ENCODE measurements at places on chromosomes 16 and 17.

GRCh38 chr17:4313221-4314114, 49.7 kb upstream of the ANKFY1 start:
- DNase-seq, result no peak

- no peak for DNase-seq
Observed at GRCh38 chr16:55482056-55482455, 3.1 kb downstream of the MMP2 start.

DNA sequence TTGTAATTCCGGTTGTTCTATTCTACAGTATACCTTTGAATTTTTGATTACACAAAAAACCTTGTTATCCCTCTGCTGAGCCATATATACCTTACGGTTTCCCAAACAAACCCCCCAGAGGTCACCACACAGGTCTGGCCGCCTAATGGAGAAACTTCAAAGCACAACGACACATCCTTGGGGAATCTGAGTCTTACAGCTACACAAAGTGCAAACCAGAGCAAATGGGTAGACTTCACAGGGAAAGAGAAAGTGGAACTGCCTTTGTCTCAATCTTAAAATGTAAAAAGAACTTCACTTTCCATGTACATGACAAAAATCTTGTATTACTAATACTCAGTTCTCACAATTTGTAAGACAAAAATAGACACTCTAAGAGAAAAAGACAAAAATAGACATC, 2.7 kb downstream of the FBXO31 start:
- DNase-seq, result no peak

- no peak for DNase-seq
Observed at GRCh38 chr16:87057211-87057881, 259.8 kb downstream of the C16orf95 start.

DNA sequence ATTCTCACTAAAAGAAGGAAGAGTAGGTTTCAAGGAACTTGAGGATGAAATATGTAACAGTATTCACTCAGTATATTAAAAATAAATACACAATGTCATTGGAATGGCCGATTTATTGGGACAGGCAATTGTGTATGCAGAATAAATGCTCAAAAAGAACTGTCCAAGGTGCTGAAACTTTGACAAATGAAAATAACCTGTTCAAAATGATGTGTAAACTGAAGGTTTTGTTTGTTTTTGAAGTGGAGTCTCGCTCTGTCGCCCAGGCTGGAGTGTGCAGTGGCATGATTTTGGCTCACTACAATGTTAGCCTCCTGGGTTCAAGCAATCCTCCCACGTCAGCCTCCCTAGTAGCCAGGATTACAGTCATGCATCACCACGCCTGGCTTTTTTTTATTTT, 318.7 kb upstream of the RBFOX1 start:
- no peak for DNase-seq

- DNase-seq, result no peak
Observed at GRCh38 chr16:4339909-4340308, 11.2 kb downstream of the PAM16 start.

DNA sequence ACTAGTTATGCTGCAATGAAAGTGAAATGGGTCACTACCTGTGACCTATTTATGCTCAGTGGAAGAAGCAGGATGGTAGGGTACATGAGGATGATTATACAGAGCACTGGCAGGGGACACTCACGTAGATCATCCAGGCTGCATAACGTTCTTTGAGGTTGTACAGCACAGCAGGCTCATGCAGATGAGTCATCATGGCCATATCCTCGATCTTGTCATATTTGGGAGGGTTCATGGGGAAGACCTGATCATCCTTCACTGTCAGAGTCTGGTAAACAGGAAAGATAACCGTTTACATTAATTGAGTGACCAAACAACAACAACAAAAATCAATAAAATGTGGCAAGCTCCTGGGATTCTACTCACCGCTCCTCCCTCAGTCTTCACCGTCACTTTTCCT, 2.1 kb downstream of the MYH2 start:
- DNase-seq, result no peak

- DNase-seq, result no peak
Observed at GRCh38 chr17:32259586-32259985, 6.0 kb upstream of the RHBDL3 start.

- DNase-seq, result no peak
Observed at GRCh38 chr17:62968445-62968923, 2.4 kb downstream of the TANC2 start.

GRCh38 chr17:35666967-35667532, 64.4 kb upstream of the RASL10B start:
- DNase-seq, result no peak

DNA sequence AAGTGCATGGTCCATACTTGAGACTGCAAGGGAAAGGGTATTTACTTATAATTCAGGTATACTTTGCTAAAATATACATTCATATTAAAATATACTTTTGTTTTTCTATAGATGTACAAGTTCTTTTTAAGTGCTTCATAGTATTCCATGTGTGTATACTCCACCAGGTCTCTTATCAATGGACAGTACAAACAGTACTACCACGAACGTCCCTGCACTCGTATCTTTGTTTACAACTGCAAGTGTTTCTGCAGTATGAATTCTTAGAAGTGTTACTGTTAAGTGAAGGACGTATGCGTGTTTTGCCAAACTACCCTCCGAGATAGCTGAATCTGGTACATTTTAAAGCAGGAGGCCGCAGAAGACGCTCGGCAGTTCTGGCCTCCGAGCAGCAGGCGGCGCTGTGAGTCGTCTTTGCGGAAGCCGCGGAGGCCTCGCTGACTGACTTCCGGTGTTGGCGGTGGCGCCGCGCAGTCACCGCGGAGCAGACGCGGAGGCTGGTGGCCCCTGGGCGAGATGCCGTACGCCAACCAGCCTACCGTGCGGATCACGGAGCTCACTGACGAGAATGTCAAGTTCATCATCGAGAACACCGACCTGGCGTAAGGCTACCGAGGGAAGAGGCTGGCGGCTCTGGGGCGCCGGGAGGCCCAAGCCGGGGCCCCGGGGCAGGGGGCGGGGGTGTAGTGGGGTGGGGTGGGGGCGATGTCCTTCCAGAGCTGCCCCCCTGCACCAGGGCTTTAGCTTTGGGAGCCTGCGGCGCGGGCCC, at the start of gene POLR2C:
Gene POLR2C (plus strand): TSS at position 471 of the 769 bp plus-strand sequence. CDS start 46 bp downstream, at position 517.
- DNase-seq, result peak; percentile 94

- no peak for DNase-seq
Observed at GRCh38 chr16:46788891-46789474, 40.8 kb upstream of the MYLK3 start.

DNA sequence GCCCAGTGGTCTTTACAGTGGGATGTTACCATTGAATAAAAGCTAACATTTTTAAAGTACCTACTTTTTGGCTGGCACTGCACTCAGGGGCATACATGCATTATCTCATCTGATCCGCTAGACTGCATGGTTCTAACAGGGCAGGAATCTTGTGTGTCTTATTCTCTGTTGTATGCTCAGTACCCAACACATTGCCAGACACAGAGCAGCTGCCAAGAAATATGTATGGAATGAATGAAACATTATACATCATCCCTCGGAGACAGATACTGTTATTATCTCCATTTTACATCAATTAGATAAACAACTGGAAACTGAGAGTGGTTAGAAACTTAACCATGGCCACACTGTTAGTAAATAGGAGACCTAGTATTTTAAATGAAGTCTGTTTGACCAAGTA, 74.1 kb upstream of the CDH11 start:
- DNase-seq, result no peak

GRCh38 chr16:9827062-9827752, 355.0 kb downstream of the GRIN2A start:
- no peak for DNase-seq

DNA sequence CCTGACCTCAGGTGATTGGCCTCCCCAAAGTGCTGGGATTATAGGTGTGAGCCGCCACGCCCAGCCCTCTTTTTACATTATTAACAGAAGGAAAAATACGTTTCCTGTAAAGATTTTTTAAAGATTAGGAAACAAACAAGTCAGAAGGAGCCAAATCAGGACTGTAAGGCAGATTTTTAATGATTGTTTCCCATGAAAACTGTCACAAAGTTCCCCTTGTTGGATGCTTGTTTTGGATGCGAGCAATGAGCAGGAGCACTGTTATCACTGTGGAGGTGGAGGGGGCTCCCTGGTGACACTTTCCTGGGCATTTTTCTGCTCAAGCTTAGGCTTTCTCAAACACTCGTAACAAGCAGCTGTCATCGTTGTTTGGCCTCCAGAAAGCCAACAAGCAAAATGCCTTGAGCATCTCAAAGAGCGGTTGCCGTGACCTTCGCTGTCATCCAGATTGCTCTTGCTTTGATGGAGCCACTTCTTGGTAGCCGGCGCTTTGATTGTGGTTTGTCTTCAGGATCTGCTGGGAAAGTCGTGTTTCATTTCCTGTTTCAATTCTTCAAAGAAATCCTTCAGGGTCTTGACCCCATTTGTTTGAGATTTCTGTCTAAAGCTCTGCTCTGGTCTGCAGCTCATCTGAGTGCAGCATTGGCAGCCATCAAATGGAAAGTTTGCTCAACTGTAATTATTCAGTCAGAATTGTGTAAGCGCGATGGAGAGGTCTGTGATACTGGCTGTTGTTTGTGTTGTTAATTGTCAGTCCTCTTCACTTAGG, 128.7 kb downstream of the RPTOR start:
- DNase-seq, result no peak

DNA sequence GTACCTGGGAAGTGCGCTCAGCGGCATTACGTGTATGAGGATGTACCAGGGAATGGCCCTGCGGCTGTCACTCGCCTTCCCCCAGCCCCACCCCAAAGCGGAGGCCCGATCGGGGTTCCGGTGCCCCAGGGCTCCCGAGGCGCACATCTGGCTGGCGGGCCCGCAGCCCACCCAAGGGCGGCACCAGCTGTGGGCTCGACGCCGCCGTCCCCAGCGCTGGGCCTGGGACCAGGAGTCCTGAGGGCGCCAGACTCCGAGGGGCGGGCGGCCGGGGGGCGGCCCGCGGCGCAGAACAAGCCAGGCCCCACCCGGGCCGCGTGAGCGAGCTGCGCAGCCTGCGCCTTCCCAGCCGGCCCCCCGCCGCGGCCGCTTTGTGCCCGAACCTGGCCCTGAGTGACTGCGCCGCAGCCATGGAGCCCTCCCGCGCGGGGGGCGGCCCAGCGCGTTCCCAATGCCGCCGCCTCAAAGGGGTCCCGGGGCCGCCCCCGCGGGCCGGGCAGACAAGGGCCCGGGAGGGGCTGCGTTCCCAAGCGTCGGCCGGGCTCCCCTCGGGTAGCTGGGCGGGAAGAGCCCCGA, 17.4 kb downstream of the ZNF423 start:
- DNase-seq, result no peak

Data from activated T-helper 1 cell treated with anti-CD3 and anti-CD28 coated beads, Interleukin-2, amount 50 U/mL, for 16 hours (primary cell).